ENCODE measurements at places on chromosomes 7 and 10.

- DNase-seq, result no peak
Measured at GRCh38 chr10:124677293-124677699, 66.9 kb downstream of the FAM53B start.

DNA sequence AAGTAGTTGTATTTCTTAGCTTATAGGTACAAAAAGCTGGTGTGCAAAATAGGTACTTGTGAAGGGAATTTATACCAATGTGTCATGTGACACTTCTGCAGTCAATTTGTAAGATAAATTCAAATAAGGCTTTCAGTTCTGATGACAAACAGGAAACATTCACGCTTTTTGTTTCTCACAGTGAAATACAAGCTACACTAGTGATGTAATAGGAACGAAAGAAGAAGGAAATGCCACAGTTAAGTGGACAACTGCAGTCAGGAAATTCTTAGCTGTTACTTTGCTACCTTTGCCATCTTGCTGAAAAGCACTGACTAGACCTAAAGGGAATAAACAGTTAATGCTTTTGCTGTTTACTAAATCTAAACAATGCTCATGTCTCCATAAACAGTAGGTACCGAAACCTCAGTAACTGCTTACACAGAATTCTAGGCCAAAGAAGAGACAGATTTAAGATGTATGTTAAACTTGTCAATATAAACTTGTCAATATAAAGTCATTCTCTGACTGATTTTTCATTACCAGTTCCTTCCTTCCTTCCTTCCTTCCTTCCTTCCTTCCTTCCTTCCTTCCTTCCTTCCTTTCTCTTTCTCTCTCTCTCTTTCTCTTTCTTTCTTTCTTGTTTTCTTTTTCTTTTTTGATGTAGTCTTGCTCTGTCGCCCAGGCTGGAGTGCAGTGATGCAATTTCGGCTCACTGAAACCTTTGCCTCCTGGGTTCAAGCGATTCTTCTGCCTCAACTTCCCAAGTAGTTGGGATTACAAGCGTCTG, 10.1 kb downstream of the OTUD1 start:
- peak; percentile 62 for DNase-seq

DNA sequence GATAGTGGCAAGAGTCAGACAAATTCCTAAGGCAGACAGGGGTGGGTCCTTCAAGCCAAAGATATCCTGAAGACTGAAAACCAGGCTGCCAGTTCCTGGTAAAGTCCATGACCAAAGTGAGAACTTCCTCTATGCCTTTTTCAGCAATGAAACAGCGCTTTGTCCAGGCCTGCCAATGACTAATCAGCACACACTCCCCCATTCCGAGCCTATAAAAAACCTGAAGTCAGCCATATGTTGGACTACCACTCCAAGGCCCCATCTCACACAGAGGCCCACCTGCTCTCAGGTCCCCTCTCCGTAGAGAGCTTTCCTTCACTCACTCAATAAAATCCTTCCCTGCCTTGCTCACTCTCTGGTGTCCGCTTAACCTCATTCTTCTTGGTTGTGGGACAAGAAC, 402.2 kb downstream of the ANKRD7 start:
- no peak for DNase-seq

DNA sequence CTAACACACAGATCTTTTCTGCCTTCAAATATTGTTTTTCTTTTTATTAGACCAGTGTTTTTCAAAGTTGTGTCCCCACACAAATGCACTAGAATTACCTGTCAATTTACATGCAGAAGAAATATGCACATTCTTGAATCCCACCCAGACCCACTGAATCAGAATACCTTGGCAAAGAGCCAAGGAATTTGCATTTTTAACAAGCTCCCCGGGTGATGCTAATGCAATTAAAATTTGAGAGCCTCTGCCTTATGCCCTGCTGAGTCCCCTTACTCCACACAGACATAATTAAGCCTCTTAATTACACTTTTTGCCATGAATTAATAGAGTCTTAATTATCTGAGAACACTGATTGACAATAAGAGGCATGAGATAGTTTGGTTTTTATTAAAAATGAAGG, 201.2 kb upstream of the GRB10 start:
- no peak for DNase-seq

DNA sequence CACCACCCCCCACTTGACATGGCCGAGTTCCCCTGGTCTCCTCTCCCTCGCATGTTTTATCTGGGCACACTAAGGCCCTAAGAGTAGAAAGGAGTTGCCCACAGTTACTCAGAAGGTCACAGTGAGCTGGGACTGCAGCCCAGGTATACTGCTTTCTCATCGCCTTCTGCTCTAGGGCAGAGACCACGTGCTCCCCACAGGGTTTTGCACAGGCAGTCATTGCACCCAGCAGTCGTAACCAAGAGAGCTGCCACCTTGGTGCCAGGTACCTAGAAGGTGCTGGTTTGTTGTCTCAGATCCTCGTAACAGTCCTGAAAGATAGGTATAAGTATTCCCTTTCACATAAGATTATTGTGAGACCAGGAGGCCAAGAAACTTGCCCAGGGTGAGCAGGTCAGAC, 1.8 kb downstream of the MINDY4 start:
- DNase-seq, result no peak

- peak; percentile 50 for DNase-seq
Measured at GRCh38 chr10:60661637-60662036, 116.6 kb upstream of the CDK1 start.

- DNase-seq, result peak; percentile 91
Measured at GRCh38 chr10:5234106-5234860, 37.6 kb downstream of the AKR1C4 start.

- DNase-seq, result no peak
Measured at GRCh38 chr10:124688889-124689670, 55.1 kb downstream of the FAM53B start.
